ENCODE measurements at places on chromosomes 4 and X. TPM values are rescaled to one million over a fixed set of nuclear protein-coding genes. Genes with fewer than 3 reads are reported as not detected.

CCDC120 gene
- 0.49 TPM for polyA plus RNA-seq

GRSF1 gene
- 69.2 TPM for polyA plus RNA-seq

MXRA5 gene
- 36.5 TPM for polyA plus RNA-seq

TLL1 gene
- 0.33 TPM for polyA plus RNA-seq

SORBS2 gene
- polyA plus RNA-seq = 6.9 TPM

USP26 gene
- polyA plus RNA-seq = not detected

SHROOM3 gene
- 46.1 TPM for polyA plus RNA-seq

- DNase-seq = no peak
Measured at GRCh38 chr4:185036019-185036418, 17.7 kb downstream of the HELT start.

DNA sequence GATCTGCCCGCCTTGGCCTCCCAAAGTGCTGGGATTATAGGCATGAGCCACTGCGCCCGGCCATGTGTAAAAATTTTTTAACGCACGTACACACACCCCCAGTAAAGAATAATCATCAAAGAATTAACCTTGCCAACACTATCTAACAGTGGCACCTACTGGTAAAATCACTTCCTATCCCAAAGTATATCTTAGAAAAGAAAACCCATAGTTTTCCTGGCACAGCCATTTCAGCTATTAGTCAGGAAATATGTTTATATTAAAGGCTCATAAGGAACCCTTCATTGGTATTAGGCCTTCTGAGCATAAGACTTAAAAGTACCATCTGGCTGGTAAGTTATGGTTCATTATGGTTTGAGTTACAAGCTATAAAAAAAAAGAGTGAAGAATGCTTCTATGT is 14.1 kb downstream of the S100G start:
- DNase-seq = no peak

DNA sequence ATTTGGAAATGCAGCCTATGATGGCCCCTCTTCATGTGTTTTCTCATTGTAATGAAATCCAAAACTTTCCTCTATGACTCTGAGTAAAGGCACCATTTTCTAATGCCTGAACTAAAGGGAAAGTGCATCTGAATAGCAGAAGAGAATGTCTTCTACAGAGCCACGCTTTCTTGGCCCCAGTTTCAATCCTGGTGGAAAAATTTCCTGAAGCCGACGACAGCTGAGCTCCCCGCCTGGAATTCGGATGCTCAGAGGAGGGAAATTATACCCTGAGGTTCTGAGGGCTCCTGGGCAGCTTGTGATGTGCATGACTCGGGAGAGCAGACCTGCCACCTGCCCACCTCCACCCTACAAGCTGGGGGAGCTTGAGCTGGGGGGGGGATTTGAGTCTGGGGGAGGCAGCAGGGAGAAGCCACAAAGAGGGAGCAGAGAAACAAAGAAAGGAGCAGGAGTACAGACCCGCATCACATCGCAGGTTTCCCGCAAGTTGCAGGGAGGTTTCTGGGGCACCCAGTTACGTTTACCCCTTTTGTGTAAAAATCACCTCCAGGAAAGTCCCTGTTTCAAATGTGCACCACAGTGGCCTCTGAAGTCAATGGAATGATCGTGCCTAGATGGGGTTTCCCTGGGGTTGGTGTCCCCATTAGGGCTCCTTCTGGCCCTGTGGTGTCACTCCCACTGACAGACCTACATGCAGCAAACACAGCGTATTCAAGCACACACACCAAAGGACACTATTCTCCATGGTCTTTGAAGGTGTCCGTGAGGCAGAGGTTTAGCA is 145.6 kb upstream of the RBPJ start:
- no peak for DNase-seq

GRCh38 chr4:159910721-159911120 is 807.8 kb downstream of the RAPGEF2 start:
- no peak for DNase-seq

DNA sequence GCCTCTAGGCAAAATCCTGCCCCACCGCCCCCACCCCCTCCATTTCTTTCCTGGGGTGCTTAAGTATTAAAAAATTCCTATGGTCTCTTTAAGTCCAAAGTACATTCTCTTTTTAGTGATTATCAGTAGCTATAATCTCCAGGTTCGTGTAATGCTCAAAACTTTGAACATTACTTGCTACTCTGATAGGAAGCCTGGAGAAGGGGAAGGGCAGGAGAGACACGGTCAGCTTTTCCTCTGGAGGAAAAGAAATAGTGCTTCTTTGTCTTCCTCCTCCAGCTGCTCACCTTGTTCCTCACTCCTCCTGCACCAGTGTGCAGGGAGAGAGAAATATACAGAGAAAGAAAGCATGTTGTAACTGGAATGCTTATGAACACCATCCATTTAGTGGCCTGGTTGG is 80.4 kb downstream of the PPP1R2C start:
- no peak for DNase-seq

DNA sequence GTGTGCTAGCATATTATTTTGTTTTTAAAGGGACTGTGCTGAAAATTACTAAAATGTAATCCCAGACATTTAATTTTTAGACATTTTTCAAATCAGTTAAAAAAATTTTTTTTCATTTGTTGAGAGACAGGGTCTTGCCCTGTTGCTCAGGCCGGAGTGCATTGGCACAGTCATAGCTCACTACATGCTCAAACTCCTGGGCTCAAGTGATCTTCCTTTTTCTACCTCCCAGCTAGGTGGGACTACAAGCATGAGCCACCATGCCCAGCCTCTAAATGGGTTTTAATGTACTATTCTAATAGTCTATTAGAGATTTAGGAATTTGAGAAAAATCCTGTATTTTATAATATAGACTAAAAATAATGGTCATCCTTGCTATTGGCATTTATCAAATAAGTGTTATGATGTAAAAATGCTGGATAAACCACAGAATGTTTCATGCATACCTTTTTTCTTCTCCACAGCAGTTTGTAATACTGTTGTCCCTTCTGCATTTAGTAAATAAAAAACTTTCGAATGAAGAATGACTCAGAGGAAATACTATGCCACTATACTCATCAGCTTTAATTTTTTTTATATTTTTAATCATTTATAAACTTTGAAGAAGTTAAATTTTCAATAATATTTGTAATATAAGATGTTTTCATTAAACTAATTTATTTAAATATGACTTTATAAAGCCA is 29.9 kb downstream of the CPEB2 start:
- DNase-seq = no peak

- DNase-seq = no peak
Measured at GRCh38 chr4:165009493-165010227, 22.1 kb upstream of the TRIM60 start.

- DNase-seq = no peak
Measured at GRCh38 chr4:75779105-75779757, 54.9 kb downstream of the USO1 start.

DNA sequence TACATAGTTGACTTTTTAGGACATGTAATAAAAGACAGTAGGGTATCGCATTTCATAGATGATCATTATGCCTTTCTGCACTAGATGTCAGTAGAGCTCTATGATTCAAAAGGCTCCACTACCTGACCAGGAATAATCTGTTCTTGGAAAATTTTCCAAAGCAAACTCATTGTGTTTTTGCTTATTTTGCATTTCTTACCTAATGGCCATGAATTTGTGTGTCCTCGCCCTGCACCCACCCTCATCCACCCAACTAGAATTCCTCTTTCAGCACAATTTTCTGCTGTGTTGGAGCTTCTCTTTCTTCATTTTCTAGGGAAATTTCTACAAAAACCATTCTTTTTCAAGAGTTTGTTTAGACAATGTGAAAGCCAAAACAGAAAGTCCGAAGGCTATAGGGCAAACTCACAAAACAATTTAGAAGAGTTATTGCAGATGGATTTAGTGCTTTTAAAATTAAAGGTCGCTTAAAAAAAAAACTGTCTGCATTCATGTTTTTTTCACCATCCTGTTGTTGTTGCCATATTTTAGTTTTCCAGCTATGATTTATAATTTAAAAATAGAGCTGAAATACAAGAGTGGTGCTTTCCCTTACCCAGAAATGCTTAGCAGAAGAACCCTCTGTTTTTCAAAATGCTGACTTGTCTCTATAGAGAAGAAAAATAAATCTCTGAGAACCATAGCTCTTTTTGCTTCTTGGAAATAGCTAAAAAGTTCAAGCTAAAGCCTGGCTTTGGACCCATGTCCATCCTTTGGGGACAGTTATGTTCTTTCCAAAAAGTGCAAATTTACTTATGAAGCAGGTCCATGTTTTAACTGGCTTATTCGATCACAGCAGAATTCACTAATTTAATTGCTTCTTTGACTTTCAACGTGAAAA is 183.7 kb downstream of the SPATA18 start:
- peak; percentile 1 for DNase-seq

DNA sequence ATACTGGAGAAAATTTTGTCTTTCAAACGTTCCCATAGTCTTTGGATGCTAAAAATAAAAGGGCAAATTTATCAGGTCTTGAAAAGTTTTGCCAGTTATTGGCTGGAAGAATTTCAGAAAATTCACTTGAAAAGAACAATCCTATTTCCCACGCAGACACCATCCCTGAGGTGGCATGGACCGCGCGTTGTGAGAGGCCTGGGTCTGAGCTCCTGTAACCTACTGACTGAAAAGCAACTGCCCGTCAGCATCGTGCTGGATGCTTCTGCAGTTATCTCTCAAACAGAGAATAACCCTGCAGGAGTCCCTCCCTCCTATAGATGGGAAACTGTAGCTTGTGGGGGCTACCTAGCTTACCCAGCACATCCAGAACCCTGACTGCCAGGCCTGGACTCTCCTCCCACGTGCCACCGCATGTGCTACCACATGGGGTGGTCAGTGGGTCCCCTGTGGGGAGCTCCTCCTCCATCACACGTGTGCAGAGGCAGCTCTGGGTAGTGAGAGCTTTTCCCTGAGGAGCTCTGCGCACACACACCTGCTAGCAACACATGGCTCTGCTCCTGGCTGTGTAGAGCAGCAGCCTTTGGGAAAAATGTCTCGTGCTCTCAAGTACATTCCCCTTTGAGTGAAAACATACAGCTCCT is 36.1 kb downstream of the NSG1 start:
- DNase-seq = no peak

DNA sequence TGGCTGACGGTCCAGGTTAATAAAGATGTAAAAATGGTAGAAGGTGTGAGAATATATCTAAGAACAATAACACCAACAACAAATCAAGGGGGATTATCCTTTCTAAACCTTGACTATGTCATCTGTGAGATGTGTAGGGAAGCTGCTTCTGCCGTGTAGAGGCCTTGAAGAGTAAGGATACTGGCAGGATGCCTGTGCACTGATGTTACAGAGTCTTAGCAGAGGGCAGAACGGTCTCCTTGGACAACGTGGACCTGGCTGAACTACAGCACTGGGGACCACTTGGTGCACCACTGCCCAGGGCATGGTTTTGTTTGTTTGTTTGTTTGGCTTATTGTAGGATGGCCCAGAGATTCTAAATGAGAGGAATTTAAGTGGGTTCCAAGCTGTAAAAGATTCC is 33.5 kb downstream of the GPAT3 start:
- DNase-seq = no peak

GRCh38 chrX:144840616-144841015 is 406.7 kb upstream of the SPANXN1 start:
- DNase-seq = no peak

GRCh38 chr4:17265139-17265538 is 246.8 kb downstream of the QDPR start:
- no peak for DNase-seq

DNA sequence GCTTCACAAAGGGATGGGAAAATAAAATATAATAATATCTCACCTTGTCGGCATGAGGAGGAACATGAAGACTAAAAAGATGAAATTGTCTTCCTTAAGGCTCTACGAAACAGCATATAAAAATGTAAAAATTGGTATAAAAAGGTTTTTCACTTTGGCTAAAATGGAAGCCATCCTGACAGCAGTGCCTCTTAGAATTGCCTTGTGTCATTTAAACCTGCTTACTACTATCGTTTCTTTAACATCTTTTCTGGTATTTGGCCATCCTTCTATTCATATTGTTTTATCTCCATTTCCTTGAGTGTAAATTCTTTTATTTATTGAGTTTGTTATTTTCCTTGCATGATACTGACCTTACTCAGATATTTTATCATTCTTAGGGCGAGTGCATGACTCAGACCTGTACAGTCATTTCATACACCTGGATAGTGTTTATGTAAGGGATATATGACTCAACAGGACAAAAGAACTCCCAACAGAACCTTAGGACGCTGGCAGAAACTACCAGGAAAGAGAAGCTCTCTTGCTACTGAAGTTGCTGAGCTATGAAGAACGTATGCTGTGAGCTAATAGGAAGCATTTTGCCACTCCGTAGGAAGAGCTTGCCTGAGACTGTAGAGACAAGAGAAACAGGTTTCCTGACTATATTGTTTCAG is 5.8 kb upstream of the CDKN2AIP start:
- DNase-seq = peak; percentile 46

- DNase-seq = no peak
Measured at GRCh38 chrX:103774070-103774642, 2.5 kb upstream of the PLP1 start.

DNA sequence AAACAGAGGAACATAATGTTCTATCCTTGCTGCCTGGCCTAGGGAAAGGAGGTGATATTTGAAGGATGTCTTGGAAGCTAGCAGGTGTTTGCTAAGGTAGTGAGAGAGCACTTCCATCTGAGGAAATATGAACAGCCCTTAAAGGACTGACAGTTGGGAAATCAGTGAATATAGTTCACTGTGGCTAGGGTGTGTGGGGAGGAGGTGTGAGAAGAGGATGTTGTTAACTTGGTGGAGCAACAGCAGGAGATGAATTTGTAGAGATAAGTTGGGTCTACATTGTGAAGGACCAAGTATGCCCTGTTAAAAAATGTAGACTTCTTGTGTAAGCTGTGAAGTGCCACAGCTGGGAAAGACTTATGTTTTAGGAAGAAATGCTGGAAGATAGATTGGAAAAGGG is 25.5 kb downstream of the TBC1D19 start:
- no peak for DNase-seq

DNA sequence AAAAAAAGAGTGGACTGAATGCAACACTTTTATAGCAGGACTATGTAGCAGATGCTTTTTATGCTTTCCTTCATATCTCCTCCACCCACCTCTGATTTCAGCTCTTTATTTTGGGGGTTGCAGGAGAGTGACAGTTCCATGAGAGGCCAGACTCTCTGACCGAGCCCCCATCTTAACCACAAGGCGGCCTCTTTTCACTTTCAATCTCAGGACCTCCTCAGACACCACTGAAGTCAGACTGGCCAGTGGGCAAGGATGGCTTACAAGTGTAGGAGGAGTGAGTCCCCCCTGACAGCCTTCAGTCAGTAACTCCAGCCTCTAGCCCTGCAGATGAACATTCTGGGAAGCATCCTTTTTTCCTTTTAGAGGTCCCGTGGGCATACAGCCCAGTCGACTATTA is 140.8 kb downstream of the FRAS1 start:
- no peak for DNase-seq

DNA sequence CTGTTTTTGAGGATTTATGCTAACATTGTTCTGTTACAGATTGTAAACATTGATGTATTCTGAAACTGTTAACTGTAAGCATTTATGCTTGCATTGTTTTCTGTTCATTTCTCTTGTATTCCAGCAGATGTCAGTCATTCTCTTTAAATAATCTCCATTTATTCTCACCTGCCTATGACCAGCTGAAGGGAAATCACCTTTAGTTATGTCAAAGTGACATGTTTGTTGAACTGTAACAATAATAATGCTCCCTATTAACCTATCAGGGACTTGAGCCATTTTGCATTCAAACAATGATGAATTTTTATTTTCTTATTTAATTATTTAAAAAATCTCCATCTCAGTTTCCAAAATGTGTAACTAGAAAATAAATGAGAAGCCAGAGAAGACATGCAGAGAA is 58.0 kb downstream of the SPCS3 start:
- DNase-seq = no peak

GRCh38 chrX:15299941-15300851 is 15.2 kb downstream of the ASB11 start:
- DNase-seq = no peak

GRCh38 chr4:3797831-3798790 is 31.9 kb downstream of the ADRA2C start:
- DNase-seq = no peak

- DNase-seq = no peak
Measured at GRCh38 chrX:68256990-68257389, 176.3 kb downstream of the OPHN1 start.

Measured in BJ (cell line).